ENCODE measurements at places on chromosomes 2 and 18.

DNA sequence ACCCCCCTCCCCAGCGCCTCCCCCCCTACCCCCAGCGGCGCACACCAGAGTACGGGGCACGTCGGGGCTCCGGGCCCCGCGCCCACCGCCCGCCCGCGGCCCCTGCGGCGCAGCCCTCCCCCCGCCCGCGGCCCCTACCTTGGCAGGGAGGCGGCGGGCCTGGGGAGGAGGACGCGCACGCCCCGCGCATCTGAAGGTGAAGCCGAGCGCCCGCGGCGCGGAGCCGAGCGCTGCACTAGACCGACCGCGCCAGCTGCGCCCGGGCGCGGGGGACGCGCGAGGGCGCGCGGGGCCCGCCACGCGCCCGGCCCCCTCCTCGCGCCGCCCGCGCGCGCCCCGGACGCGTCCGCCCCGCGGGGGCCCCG, at the start of gene ZNF516:
TSS of gene ZNF516 (minus strand) at position 237 of the 365 bp plus-strand sequence. CDS start 52,188 bp downstream, outside the sequence.
- no peak for DNase-seq

DNA sequence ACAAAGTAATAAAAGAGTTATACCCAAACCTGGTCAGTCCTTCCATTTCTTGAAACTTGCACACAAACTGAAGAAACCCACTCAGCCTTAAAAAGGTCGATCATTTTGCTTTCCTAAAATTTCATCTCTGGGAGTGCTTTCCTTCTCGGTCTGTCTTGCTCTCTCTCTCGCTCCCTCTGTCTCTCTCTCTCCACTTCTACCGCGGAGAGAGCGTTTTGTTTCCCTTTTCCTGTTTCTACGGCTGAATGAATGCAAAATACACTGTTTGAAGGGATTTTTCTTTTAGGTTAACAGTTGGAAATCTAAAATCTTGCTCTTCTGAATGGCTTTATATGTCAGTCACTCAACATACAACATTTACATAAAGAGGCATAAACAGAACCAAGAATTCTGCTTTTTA, 424.2 kb downstream of the TGIF1 start:
- DNase-seq, result no peak

GRCh38 chr2:105890856-105891255, 146.1 kb downstream of the NCK2 start:
- DNase-seq, result no peak

DNA sequence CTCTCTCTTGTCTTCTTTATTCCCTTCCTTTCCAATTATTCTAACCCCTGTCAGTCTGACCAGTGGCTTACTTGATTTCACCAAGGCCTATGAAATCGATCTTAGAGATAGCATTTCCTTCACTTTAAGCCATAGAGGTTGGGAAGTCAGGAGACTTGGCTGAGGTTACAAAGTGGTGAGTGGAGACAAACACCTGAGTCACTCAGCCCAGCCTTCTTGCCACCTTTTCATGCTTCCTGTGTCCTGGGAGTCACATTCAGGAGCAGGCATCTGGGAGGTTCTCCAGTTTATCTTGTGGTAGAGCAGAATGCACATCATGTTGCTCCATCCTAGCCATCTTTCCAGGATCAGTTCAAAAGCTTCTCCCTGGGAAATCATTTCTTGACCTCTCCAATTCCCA, 59.1 kb downstream of the VSNL1 start:
- DNase-seq, result no peak

DNA sequence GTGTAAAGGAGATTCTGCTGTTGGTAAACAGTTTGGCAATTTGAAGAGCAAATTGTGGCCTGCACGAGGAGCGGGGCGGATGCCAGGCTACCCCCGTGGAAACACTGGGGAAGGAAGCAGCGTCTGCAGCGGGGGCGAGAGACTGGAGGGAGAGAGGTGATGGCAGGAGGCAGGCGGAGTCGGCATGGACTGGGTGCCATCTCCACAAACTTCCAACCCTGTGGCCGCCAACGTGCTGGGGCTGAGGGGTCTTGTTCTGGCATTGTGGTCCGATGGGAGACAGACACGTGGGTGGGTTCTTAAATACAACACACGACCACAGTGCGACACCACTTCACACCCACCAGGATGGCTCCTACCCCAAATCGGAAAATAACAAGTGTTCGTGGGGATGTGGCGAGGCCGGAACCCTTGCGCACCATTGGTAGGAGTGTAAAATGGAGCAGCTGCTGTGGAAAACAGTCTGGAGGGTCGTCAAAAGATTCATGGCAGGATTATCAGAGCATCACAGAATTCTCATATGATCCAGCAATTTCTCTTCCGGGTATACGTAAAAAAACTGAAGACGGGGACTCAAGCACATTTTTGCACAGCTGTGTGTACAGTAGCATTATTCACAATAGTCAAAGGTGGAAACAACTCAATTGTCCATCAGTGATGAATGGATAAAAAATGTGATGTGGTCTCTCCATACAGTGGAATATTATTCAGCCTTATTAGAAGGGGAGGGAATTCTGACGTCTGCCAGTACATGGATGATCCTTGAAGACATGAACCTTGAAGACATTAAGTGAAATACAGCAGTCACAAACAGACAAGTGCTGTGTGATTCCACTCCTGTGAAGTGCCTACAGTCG, 82.4 kb upstream of the HPCAL1 start:
- no peak for DNase-seq

DNA sequence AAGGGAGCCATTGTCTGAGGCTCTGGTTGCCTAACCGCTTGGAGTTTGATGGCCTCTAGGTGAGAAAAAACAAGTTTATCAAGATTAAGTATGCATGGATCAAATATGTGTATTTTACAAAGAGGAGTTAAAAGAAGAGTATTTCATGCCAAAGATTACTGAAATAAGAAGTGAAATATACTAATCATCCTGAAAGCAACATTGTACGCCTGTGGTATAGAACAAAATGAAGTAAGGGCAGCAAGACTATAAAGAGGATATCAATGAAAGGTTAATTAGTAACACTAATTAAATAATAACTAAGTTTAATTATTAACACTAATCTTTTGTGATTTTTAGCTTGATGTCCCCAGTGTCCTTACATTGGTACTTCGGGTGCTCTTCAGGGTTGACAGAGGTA, 276.7 kb downstream of the CALCRL start:
- no peak for DNase-seq

DNA sequence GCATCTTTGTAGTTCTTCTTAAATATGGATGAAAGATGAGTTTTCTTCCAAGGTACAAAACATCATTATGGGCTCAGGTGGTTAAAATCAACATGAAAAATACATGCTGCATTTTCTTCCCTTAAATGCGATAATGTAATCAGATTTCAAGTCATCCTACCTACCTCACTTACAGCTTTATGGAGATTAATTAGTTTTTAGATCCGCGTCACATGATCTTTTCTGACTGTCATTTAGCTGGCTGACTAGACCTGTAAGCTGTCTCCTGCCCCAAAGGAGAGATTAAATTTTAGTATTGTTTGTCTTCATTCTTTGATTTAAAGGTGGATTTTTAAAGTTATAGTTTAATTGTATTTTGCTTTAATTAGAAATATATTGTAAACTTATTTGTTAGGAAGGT, 678.0 kb upstream of the ZEB2 start:
- no peak for DNase-seq

GRCh38 chr2:142100139-142100873, 30.5 kb downstream of the LRP1B start:
- no peak for DNase-seq

GRCh38 chr18:44036501-44036900, 644.2 kb upstream of the SETBP1 start:
- DNase-seq, result no peak

- no peak for DNase-seq
These were observed 238.2 kb downstream of the GCA start for GRCh38 chr2:162581959-162582798.

GRCh38 chr2:202099515-202099914, 26.5 kb downstream of the KIAA2012 start:
- DNase-seq, result no peak

- DNase-seq, result no peak
These were observed 128.1 kb downstream of the TMEM163 start for GRCh38 chr2:134590679-134591078.

- no peak for DNase-seq
These were observed 116.1 kb upstream of the SH3BP4 start for GRCh38 chr2:234835738-234836137.

GRCh38 chr2:128689971-128690370, 371.3 kb upstream of the HS6ST1 start:
- no peak for DNase-seq

DNA sequence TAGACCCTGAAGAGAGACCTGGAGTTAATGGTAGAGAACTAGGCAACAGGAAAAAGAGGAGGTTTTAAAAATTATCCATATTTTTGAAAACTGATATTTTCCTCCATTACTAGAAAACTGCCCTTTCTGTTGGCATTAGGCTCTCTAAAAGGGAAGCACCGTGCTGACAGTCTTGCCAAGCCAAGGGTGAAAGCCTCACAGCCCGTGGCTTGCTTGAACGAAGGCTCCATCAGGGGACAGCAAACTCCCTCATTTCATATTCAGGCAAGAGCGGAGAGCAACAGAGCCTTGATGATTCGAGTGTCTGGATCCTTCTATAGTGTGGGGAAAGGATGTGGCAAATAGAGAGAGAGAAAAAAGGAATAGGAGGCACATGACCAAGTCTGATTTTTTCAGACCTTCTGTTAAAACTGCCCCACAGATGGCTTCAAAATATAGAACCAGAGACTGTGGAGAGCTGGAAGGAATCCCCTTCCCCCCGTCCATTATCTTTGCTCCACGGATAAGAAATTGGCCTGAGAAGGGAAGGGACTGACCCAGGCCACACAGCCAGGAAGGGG, 67.0 kb downstream of the CACNB4 start:
- DNase-seq, result no peak

DNA sequence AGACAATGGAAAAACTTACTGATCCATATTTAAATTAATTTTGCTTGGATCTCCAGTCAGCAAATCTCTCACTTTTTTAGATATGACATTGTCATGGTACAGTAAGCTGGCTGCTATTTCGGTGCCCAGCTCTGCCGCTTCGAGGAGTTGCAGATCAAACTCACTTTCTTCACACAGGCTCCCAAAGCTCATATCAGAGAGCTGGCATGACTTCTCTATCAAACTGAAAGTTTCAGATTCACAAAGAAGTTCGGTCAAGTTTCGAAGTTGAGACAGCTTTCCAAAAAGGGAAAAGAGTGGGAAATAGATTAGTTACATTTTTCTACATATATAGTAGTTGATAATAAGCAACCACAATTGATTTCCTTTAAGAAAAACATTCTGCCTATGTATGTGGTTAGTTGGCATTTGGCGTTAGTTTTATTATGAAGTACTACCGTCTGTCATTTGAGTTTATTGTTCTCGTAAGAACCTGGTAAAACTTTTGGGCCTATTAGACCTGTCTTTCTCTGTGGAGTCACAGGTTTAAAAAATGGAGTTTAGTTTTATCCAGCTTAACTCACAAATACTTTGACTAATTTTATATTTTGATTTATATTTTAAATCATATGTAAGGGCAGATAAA, 118.8 kb downstream of the ABCA12 start:
- no peak for DNase-seq

- DNase-seq, result no peak
These were observed 53.5 kb downstream of the ATL2 start for GRCh38 chr2:38323623-38324022.

DNA sequence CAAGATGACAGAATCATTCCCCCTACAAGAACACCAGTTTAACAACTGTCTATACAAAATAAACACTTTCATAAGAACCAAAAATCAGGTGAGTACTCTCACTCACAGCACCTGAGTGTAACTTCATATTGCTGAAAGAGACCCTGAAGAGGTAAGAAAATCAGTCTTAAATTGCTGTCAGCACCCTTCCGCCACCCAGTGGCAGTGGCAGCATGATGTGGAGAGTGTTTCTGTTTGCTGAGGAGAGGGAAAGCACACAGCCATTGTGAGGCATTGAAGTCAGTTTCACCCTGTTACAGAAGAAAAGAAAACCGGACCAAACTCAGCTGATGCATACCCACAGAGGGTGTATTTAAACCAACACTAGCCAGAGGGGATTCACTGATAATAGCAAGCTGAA, 1240.8 kb upstream of the CRIM1 start:
- no peak for DNase-seq

DNA sequence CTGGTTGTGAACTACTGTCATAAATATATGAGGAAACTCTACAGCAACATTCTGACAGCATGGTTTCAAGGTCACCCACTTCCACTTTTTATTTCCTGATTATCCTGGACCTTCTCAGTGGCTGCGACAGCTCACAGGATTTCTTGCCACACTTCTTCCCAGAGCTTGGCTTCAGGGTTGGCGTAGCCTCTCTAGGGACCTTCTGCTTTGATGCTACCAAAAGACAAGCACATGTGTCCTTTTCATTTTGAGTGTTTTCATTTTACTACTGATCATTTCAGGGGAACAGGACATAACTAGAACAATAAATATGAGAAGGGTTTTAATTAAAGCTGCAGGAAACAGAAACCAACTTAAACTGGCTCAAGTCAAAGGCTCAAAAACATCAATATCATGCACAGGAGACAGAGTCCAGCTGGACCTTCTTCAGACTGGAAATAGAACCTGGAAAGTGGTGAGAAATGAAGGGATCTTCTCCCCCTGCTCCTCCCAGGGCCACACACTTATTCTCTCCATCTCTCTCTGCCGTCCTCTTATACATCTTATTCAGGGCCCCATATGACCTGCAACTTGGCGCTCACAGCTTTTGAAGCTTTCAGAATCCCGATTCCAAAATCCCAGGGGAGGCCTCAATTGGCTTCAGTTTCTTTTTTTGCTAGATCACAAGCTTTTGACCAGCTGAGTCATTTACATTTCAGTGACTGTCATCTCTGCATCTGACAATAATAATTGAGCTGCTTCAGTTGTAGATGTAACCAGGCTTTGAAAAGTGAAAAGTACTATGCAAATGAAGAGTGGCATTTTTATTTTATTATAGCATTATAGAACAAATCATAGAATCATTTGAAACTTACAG, 9.7 kb downstream of the VIT start:
- DNase-seq, result peak; percentile 71

GRCh38 chr18:64991102-64991501, 759.7 kb upstream of the CDH7 start:
- no peak for DNase-seq

DNA sequence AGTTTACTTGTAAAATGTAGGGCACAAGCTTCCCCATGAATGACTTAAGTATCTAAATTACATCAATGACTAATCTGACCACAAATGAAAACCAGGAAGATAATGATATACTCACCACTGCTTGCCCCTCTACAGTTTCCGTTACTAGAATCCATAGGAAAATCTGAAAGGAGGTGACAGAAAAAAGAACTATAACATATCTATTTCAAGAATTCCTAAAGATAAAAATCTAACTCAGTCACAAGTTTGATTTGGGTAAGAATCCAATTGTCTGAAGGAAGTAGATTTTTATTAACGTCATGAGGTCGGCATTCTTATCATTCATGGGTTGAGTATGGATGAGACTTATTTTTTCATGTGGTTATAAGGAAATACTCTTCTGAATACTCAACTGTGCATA, 7.8 kb downstream of the FRZB start:
- peak; percentile 12 for DNase-seq

All from fibroblast of skin of back (primary cell).